ENCODE measurements at places on chromosomes 13 and 19. TPM values are rescaled to one million over a fixed set of nuclear protein-coding genes. Genes with fewer than 3 reads are reported as not detected.
A peak's percentile ranks its signal among the peaks of the same experiment; 100 is the strongest.

DNA sequence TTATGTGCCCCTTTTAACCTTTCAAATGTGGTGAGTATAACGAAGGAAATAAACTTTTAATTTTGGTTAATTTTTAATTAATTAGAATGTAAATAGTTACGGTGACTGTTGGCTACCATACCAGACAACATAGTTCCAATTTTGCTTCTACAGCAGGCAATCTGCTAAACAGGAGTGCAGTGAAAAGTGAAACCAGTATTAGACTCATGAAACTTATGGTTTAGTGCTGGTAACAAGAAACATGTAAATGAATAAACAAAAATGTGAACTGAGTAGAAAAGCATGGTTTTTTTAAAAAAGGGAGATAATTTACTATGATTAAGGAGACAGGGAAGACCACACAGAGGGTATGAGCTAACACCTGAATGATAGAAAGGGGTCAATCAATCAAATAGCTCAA is 478.4 kb downstream of the PCDH9 start:
- no peaks in the 10 kb centered on the region for H3K36me3 ChIP-seq
- H3K4me3 ChIP-seq = no peak overlapping the region
- no peak overlapping the region for H3K27ac ChIP-seq
- no peak for DNase-seq
- no peaks in the 10 kb centered on the region for H3K27me3 ChIP-seq
- no peaks in the 10 kb centered on the region for H3K4me1 ChIP-seq

DNA sequence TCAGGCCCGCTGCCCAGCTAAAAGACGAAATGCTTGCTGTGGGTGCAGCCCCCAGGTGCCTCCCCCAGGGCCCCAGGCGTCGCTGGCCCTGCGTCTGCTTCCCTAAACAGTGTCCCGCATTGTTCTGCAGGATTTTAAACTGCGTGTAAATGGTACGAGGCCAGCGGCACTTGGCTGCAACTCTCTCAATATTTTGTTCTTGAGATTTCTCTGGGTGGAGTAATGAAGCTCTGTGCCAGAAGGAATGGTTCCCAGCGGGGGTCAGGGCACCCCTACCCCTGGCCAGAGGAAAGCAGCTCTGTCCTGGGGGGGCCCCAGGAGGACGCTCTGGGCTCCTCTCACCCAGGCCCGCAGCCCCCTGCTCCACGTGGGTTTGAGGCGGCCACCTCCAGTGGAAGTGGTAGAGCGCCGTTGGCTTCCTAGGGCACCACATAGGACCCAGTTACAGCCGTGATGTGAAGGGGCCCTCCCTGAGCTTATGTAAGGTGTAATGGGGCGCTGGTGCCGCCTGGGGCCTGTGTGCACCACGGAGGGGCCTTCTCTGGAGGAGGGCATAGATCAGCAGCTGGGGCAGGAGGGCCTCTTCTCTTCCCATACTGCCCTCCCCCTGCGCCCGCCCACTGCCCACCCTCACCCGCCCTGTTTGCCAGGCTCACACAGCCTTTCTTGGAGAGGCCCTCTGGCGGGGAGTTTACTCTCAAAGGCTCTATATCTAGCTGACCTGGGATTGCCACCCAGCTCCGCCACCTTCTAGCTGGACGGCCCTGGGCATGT is 19.8 kb downstream of the PAK4 start:
- no peak for DNase-seq
- H3K4me1 ChIP-seq = no peaks in the 10 kb centered on the region
- no peak overlapping the region for H3K27ac ChIP-seq
- no peaks in the 10 kb centered on the region for H3K36me3 ChIP-seq
- H3K27me3 ChIP-seq = no peaks in the 10 kb centered on the region
- H3K4me3 ChIP-seq = no peak overlapping the region

Gene SLITRK6
- total RNA-seq = not detected

DNA sequence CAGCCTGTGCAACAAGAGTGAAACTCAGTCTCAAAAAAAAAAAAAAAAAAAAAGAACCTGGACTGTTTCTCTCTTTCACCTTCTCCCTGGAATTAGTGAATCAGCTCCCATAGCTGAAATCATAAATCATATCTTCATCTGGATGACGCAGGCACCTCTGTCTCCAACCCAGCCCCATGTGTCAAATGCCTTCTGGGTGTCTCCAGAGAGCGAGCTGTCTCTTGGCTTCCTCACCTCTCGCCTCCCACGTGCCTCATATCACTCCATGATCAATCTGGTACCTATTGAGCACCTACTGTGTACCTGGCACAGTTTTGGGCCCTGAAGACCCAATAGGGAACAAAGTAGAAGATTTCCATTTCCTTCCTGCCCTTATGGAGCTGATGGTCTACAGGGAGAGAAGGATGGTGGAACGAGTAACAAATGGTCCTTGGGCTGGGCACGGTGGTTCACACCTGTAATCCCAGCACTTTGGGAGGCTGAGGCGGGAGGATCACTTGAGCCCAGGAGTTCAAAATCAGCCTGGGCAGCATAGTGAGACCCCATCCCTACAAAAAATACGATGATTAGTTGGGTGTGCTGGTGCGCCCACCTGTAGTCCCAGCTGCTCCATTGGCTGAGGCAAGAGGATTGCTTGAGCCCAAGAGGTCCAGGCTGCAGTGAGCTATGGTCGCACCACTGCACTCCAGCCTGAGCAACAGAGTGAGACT is 2.5 kb downstream of the HSD11B1L start:
- no peak overlapping the region for H3K27ac ChIP-seq
- no peaks in the 10 kb centered on the region for H3K36me3 ChIP-seq
- H3K4me3 ChIP-seq = no peak overlapping the region

DNA sequence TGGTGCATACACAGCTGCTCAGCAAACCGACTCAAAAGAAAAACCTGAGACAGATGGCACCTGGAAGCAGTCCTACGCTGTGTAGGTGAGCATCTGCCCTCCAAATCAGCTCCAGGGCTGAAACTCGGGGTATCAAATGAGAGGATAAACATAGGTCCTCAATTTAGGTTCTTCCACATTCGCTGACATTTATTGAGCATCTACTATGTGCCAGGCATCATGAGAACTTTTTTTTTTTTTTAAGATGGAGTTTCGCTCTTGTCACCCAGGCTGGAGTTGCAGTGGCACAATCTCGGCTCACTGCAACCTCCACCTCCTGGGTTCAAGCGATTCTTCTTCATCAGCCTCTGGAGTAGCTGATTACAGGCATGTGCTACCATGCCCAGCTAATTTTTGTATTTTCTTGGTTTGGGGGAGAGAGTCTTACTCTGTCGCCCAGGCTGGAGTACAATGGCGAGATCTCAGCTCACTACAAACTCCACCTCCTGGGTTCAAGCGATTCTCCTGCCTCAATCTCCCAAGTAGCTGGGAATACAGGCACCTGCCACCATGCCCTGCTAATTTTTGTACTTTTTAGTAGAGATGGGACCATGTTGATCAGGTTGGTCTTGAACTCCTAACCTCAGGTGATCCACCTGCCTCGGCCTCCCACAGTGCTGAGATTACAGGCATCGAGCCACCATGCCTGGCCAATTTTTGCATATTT is 13.4 kb downstream of the QPCTL start:
- DNase-seq = no peak
- H3K27me3 ChIP-seq = no peaks in the 10 kb centered on the region
- H3K27ac ChIP-seq = peak overlapping the region; percentile 63

DNA sequence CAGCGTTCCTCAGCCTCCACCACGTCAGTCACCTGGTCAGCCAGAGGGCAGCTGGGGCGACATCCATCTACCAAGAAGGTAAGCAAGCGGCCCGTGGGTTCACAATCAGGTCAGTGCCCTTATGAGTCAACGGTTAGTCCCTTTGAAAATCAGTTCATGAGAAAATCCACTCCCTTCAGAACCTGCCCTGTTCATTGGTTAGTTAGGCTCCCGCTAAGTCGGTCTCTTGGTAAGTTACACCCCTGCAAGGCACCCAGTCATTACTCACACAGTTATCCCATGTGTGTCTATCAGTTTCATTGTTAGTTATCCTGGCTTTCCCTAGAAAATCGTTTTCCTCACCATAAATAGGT is 564 bp downstream of the SIGLECL1 start:
- H3K27me3 ChIP-seq = no peaks in the 10 kb centered on the region
- no peaks in the 10 kb centered on the region for H3K4me1 ChIP-seq
- DNase-seq = no peak
- H3K36me3 ChIP-seq = no peaks in the 10 kb centered on the region
- no peak overlapping the region for H3K4me3 ChIP-seq
- no peak overlapping the region for H3K27ac ChIP-seq

Gene ANGPTL8
- not detected for total RNA-seq

GRCh38 chr19:28687296-28687695 is 525.7 kb downstream of the UQCRFS1 start:
- H3K4me1 ChIP-seq = no peaks in the 10 kb centered on the region
- H3K4me3 ChIP-seq = no peak overlapping the region
- H3K27me3 ChIP-seq = no peaks in the 10 kb centered on the region

GRCh38 chr19:36169084-36169760 is 17.0 kb upstream of the COX7A1 start:
- no peak overlapping the region for H3K4me3 ChIP-seq
- no peaks in the 10 kb centered on the region for H3K36me3 ChIP-seq
- no peak for DNase-seq
- no peaks in the 10 kb centered on the region for H3K27me3 ChIP-seq
- peaks cover 4% of the 10 kb centered on the region for H3K4me1 ChIP-seq

- no peaks in the 10 kb centered on the region for H3K27me3 ChIP-seq
- H3K27ac ChIP-seq = no peak overlapping the region
- no peaks in the 10 kb centered on the region for H3K4me1 ChIP-seq
- DNase-seq = no peak
- no peaks in the 10 kb centered on the region for H3K36me3 ChIP-seq
These were observed 706 bp downstream of the TNFRSF19 start for GRCh38 chr13:23570921-23571315.

DNA sequence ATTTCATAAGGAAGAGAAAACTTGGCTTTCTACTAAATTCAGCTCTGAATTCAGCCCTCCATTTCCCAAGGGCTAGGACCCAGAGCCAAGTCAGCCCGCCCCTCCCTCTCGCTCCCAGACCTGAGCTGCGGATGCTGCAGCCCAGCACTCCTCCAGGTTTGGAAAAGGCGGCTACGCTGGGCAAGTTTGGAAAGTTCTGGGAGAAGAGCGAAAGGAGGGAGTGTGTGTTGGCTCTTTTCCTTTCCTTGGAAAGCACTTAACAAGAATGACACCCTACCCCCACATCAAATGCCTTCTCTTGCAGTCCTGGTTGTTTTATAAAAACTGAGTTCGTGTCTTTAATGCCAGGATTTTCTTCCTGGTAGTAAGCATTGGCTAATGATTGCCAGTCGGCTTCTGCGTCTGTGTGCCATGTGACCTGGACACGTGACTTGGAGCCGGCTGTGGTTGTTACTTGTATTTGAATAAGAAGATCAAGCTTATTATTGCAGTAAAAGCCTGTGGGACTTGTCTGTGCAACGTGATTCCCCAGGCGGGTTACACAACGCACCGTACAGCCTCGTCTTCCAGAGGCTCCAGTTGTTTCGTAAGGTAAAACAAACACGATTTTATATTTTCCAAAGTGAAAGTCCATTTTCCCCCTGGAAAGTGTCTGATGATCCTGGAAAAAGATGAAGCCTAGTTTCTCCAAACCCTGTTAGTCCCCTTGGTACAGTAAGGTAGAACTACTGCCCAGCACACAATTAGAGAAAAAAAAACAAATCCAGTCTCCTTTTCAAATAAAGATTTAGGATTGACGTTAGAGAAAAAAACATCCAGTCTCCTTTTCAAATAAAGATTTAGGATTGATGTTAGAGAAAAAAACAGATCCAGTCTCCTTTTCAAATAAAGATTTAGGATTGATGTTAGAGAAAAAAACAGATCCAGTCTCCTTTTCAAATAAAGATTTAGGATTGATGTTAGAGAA is 26.8 kb upstream of the UBE2L5 start:
- peak overlapping the region; percentile 62 for H3K4me3 ChIP-seq
- H3K4me1 ChIP-seq = peaks cover 10% of the 10 kb centered on the region
- H3K36me3 ChIP-seq = no peaks in the 10 kb centered on the region
- no peaks in the 10 kb centered on the region for H3K27me3 ChIP-seq
- H3K27ac ChIP-seq = peak overlapping the region; percentile 92

Gene PIH1D1
- 184 TPM for total RNA-seq

Gene PGLYRP1
- not detected for total RNA-seq

Gene VSTM1
- not detected for total RNA-seq

Gene NFKBIB
- 30.3 TPM for total RNA-seq

DNA sequence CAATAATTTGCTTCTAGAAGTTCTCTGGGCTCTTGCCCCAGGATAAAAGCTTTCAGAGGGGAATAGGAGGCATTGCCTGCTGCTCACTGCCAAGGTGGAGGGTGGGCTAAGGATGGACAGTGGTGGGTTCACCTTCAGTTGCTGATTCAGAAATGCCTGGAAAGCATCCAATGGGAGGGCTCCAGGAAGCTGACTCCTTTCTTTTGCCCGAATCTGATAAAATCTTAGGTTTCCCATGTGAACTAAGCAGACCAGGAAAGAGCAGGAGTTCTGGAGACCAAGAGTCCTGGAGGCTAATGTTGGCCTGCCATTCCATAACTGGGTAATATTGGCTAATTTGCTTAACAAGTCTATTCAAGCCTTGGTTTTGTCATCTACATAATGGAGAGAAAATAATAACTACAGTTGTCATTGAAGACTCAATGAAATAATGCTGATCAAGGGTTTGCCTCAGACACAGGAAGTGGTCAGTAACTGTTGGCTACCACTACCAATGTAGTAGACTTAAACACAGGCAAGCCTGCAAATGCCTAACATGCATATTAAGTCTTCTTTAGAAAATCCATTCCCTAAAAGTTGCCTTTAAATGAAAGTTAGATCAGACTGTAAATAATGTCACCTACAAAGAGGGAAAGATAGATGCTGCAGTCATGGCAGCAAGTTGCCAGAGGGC is 528.4 kb upstream of the NBEA start:
- H3K27ac ChIP-seq = no peak overlapping the region
- DNase-seq = no peak
- no peaks in the 10 kb centered on the region for H3K27me3 ChIP-seq
- no peaks in the 10 kb centered on the region for H3K36me3 ChIP-seq
- no peak overlapping the region for H3K4me3 ChIP-seq

DNA sequence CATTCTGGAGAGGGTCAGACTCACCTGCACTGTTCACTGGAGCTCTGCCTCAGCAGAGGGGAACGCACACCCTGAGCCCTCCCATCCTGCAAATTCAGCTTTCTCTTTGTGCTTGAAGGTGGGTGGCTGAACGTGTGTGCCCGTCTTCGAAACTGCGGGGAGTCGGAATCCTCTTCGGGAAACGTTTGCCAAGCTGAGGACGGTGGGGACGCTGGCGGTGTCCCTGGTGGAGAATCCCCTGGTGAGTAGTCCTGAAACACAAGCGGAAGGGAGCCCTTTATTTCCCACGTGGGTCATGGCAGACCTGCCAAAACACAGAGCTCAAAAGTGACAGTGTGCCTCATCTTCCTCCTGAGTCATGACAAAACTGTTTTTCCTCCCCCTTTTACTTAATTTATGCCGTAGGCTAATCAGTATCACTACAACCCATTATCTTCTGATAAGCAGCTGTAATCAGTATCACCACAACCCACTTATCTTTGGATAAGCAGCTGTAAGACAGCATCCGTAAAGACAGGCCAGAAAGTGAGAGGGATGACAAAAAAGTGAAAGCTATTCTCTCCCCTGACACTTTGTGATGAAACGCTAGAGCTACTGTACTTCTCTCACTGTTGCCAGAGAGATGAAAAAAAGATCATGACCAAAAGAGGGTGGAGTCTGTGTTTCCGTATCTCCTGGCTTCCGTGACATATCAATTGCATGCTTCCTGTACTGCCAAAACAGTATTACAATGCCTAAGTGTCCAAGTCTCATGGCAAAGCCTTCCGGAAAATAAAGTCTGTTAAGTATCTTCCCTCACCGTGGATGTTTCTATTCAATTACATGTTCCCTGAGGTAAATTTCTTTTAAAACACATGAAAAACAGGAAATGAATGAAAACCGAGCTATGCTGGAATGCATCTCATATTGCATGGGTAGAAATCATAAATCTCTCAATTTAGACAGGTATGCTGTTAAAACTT is 155.5 kb downstream of the TBC1D4 start:
- peak overlapping the region; percentile 44 for H3K4me3 ChIP-seq
- H3K27me3 ChIP-seq = no peaks in the 10 kb centered on the region
- H3K36me3 ChIP-seq = no peaks in the 10 kb centered on the region
- peaks cover 12% of the 10 kb centered on the region for H3K4me1 ChIP-seq
- DNase-seq = peak; percentile 35
- peak overlapping the region; percentile 68 for H3K27ac ChIP-seq

Measured in B cell (primary cell).